ENCODE measurements at places on chromosomes 16 and 17.

- DNase-seq: no peak
Measured at GRCh38 chr16:71172481-71173207, 57.9 kb downstream of the HYDIN start.

DNA sequence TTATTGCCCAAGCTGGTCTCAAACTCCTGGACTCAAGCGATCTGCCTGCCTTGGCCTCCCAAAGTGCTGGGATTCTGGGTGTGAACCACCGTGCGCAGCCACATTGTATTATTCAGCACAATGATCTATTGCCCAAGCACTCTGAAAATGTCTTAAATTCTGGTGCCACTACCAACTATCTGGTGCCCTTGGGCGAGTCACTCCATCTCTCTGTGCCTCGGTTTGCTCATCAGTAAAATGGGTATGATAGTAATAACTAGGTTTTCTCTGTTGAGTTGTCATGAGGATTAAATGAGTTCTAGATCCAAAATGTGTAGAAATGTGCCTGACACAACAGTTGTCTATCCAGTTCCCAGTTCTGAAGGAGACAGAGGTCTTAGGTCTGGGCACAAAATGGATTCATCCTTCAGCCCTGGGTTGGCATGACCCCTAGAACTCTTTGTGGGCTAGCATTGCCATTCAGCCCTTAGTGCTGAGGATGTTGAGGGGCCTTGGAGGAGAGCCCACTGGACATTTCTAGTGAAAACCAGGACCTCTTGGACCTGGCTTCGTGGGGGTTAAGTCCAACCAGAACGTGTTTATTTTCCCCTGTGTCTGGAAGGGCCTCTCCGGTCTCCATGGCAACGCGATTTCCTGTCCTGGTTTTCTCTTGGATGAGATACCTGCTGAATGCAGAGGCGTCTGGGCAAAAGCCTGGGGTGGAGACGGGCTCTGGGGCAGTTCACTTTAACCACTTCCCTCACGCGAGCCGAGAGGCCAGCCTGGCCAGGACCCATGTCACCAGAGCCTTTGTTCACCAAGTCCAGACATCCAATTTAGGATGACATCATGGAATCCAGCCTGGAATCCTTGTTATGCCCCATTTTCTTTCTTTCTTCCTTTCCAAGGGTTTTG is 43.7 kb upstream of the TNRC6A start:
- DNase-seq: no peak

- no peak for DNase-seq
Measured at GRCh38 chr17:47285003-47285402, 31.4 kb downstream of the ITGB3 start.

DNA sequence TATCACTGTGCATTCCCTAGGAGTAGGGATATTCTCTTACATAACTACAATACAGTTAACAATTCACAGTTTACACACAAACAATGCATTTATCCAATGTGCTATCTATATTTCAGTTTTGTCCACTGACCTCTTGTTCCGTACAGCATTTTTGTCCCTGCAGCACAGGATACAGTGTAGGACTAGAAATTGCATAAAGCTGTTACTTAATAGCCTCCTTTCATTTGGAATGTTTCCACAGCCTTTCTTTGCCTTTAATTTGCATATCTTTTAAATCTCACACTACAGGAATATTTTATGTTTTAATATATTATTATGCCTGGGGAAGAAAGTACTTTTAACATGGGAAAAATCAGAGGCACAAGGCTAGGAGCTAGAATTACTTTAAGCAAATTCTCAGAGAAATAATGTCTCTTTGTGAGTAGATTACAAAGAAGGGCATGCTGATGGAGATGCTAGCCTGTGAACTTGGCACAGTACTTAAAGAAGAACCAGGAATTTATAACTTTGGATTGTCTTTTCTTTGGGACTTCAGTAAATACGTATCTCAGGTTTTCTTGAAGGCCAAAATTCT is 144.3 kb downstream of the ITFG1 start:
- DNase-seq: no peak

- DNase-seq: peak; percentile 43
Measured at GRCh38 chr16:29816694-29817441, 916 bp downstream of the PAGR1 start.

DNA sequence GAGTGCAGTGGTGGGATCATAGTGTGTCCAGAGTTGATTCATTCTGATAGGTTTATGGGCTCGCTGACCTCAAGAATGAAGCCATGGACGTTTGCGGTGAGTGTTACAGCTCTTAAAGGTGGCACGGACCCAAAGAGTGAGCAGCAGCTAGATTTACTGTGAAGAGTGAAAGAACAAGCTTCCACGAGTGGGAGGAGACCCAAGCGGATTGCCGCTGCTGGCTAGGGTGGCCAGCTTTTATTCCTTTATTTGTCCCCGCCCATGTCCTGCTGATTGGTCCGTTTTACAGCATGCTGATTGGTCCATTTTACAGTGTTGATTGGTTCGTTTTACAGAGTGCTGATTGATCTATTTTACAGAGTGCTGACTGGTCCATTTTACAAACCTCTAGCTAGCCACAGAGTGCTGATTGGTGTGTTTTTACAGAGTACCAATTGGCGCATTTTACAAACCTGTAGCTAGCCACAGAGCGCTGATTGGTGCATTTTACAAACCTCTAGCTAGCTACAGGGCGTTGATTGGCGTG is 17.5 kb downstream of the CACNG4 start:
- no peak for DNase-seq

DNA sequence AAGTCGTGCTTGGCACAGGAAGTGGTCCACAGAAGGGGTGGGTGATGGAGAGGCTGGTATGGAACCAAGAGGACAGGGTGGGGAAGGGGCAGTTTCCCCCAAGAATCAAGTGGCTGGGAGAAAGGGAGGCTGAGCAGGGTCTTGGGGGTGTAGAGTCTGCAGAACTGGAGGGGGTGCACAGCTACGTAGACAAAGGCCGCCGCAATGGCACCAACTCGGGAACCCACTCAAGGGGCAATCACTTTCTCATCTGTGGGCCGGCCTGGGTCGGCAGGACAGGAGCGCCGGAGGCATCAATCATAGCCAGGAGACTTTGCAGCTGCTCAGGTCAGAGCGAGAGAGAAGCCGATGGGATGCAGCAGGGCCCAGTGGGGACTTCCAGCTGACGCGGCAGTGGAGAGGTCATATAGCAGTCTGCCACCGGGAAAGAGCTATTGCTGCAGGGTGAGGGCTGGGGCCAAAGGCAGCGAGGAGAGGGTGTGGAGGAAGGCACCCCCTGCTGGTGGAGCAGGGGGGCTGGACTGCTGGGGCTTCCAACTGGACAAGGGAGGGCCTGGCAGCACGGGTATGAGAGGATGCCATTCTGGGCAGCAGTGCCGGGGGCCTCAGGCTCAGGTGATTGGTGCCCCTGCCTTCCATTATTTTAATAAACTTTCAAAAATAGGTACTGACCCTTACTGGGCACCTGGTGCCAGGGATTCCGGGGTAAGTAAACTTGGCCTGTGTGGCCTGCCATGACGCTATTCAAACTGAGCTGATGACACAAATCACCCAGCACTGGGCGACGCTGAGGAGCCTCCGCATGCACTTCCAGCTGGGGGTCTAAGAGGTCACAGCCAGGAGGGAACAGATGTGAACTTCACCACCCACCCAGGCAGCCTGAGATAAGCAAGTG is 52.5 kb upstream of the MTSS2 start:
- no peak for DNase-seq

Measured in activated CD4-positive, alpha-beta T cell treated with anti-CD3 and anti-CD28 coated beads, Interleukin-2, amount 50 U/mL, for 1 hour (primary cell).